ENCODE measurements at places on chromosomes 11 and 22.
A peak's percentile ranks its signal among the peaks of the same experiment; 100 is the strongest.

GRCh38 chr11:102560555-102561011 is 30.0 kb upstream of the MMP7 start:
- peak; percentile 56 for DNase-seq

DNA sequence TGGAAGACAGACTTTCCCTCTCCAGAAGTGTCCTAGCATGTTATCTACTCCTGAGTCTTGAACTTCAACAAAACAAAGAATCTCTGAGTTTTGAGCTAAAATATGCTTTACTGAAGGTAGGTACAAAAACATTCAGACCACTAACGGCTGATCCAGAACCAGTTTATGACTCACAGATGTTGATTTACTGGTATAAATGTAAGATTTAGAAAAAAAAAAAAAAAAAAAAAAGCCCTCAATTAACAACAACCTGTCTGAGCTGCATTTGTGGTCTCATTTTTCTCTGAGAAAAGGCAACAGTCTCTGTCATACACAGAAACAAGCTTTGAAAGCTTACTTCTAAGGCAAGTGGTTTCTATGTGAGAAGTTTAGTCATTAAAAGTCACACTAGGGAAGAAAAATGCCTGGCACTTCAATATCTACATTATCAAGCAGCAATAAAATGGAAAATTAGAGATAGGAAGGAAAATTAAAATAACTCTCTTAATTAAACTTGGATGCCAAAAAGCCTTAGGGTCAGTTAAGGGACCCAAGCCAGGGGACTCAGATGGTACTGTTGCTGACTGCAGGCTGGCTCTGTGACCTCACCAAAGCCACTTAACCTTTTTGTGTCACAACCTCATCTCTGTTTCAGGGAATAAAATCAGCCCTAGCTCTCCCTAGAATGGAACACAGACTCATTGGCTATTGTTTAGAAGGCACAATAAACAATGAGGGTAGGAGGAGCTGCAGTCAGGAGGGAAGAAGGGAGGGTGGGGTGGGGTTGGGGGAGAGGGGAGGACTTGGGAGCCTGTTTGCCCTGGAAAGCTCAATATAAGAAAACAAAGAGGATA is 61.7 kb downstream of the ETS1 start:
- DNase-seq, result no peak

DNA sequence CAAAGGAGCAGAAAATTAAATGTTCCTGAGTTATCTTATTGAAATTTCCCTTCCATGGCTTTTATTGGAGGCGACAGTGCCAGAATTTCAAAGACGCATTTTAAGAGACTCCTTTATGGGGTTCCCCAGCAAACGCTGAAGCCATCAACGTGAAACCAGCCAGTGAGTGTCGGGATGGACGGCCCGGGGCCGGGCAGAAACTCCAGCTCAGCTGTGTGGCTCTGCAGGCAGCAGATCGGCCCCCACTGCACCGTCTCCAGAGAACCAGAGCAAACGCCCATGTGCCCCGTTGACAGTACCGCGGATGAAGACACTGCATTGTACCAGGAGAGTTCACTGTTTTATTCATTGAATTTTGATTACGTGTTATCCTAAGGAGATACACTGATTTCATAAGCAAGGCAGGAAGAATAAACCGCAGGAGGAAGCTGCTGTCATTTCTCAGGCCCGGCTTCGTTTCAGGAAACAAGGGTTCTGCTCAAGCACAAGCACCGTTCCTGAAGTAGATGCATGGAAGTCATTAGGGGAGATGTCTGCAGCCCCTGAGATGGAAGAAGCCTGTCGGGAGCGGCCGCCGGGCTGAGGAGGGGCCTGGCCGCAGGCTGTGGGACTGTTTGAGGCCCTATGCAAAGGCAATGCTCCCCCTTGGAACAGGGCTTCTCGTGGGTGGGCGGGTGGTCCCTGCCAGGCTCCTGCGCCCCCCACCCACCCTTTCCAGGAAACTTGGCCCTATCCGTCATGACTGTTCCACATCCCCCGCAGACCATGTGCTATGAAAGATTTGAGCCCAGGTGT is 639.7 kb downstream of the TBC1D22A start:
- no peak for DNase-seq

- DNase-seq, result no peak
Observed at GRCh38 chr11:134374891-134375550, 37.0 kb downstream of the B3GAT1 start.

DNA sequence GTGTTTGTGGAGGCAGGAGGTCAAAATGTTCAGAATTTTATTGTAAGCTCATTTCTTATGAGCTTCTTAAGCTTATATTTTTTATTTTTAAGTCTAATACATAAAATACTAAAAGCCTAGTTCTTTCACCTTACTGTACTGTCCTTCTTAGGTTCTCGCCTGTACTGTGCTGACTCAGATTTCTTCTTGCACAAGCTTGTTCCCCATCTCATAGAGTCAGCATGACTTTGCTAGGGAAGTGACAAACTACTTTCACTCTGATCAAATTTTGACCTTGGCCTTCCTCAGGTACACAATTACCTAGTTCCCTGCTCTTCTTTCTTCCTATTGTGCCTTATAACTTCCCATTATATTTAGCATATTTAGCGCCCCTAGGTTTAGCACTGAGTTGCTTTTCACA is 81.5 kb downstream of the STK33 start:
- no peak for DNase-seq

GRCh38 chr22:49226096-49226495 is 601.6 kb downstream of the BRD1 start:
- DNase-seq, result no peak

DNA sequence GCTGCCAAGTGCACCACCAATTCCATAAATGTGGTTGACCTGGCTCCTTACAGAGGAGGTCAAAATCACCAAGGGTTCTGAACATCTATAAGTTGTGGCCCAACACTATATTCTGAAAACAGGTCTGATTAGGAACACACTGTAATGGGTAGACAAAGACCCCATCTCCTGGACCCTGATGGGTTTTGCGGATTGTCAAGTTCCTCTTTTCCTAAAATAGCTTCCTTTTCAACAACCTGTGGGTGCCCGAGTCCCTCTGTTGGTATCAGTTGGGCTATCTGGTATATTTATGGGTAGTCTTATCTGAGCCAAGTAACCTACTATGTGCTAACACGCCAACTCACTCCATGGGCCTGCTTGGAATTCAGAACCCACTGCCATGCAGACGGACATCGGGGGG is 9.9 kb upstream of the CACNG2 start:
- no peak for DNase-seq

- peak; percentile 84 for DNase-seq
Observed at GRCh38 chr22:35638410-35638809, 9.8 kb upstream of the APOL6 start.

GRCh38 chr11:130726234-130727037 is 189.8 kb downstream of the SNX19 start:
- DNase-seq, result no peak

- DNase-seq, result no peak
Observed at GRCh38 chr11:1109918-1110705, 35.4 kb downstream of the MUC2 start.
